ENCODE measurements at places on chromosomes 3 and 15.

DNA sequence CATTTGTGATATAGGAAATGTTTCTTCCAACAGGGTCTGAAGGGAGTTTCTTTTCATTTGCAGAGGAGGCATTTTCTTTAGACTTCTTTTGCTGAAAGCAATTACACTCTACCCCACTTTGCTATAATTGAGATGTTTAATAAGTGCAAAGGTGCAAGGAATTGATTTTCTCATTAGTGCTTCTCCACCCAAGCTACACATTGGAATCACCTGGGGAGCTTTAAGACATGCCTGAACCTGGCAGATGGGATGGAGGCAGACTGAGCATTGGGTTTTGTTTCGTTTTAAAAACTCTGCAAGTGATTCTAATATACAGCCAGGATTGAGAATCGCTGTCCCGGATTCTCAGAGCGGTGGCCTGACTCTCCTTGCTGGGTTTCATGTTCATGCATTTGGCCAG lies 52.1 kb downstream of the MYZAP start:
- no peak for DNase-seq

DNA sequence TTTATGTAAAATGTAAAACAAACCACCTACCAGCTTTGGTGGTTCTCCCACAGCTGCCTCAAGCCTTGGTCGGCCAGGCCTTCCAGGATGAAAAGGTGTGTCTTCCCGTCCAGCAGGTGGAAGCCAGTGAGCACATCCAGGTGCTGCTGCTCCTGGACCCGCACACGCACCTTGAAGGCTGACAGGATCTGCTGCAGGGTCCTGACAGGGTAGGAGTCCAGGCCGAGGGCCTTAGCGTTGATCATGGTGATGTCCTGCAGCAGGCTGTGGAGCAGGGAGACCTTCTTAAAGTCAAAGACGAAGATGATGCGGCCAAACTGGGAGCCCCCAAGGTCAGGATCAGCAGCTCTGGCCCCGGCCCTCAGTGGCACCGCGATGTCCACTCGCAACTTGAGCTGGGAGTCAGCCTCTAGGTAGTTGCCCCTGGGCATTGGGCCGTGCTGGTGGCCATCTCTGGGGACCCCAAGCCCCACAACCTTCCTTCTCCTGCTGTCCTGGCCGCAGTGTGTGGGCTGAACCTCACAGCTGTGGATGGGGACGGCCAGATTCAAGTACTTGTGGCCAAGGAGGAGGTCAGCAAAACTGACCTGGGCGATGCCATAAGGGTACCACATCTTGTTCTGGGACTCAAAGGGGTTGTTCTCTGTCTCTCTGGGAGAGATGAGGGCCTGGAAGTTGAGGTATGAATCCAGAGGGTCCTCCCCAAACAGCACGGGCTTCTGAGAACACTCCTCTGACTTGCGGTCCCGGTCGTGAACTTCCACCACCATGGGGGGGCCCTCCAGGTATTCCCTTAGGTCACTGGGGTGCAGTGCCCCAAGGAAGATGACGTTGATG lies 48.6 kb downstream of the CFAP92 start:
- no peak for DNase-seq

GRCh38 chr15:101639667-101640066 lies 12.5 kb downstream of the TM2D3 start:
- DNase-seq: no peak

DNA sequence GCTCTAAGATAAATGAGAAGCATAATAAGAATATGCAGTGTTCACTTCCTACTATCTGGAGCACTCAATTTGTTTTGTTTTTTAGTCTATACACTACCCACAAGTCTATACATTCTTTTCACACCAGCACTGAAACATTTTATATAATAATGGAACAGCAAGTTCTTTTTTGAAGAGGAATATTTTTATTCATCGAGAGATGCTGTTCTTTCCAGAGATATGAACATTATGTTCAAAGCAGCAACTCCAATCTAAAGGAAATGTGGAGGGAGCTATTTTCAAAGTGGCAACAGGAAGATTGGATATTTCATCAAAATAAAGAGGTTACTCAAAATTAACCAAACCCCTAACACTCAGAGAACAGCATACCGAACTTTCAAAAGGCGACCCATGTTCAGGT lies 16.4 kb upstream of the PYDC2 start:
- DNase-seq: no peak

- no peak for DNase-seq
Observed at GRCh38 chr15:67100801-67101581, 35.6 kb downstream of the SMAD3 start.

DNA sequence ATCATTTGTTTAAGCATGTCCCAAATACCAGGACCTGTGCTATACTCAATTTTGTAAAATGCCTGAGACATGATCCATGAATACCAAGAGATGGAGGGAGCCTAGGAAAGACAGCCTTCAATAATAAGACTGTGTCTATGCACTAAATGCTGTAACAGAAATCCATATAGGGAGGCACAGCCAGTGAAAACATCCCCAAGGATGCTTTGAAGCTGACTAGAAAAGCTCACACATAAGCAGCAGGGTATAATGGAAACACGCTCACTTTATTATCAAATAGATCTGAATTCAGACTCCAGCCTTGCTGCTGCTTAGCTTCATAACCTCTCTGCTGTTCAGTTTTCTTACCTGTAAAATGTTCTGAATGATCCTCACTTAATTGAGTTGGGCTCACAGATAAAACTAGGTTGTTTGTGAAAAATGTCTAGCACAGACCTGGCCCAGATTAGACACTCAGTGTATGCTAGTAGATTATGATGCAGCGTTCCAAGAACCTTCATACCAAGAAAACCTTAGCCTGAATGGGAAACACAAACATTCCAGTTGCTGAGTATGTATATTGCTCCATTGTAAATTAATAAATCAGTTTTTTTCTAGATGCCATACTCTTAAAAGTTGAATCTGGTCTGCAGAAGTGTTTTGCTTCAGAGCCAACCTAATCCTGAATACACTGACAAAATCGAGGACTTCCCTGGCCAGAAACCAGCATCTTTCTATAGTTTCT lies 3.8 kb upstream of the LARP6 start:
- no peak for DNase-seq

DNA sequence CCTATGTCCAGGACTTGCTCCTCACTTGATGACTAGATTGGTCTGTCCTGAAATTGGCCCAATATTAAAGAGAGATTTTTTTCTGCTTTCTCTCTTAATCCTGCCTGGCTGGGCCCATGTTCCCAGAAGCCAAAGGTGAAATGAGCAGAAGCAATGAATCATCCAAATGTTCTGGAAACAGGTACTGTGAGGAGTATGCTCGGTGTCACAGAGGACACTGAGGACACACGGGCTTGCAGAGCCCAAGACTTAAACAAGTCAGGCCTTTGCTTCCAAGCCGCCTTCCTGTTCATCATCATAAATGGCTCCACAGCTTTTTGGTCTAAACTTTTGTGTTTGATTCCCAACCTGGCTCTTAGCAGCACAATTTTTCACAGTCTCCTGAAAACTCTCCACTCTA lies 31.4 kb downstream of the EIF3J start:
- DNase-seq: no peak

DNA sequence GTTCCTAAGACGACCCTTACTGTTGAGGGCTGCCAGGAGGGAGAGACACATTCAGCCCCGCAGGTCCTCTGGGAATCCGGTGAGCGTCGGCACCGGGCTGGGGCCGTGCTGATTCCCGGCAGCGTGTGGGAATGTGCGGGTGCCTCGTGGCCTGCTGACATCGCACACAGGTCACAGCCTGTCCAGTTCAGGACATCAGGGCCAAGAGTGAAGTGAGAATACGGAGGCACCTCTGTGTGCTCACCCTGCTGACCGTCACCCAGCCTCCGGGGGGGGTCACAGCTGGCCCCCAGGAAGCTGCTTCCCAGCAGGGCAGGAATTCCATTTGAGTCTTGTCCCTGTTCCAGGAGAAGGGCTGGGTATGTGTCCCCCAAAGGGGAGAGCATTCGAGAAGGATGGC lies 53.6 kb downstream of the PGPEP1L start:
- no peak for DNase-seq

DNA sequence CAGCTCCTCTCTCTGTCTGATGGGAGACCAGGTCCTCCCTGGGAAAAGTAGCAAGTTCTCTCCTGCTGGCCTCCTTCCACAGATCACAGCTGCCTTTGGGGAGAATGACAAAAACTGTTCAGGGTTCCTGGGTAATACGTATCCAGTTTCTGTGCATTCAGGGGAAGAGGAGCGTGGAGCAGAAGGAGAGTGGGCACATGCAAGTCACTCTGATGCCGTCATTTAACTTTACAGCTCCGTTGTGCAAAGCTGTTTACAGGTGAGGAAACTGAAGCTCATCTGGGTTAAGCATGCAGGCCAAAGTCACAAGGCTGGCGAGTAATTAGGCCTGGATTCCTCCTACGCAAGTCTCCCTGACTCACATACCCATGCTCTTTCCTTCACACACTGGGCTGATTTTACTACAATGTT lies 7.5 kb upstream of the TM4SF1 start:
- DNase-seq: no peak

Data from midbrain (tissue), 1 donor.